NCI-H1092 (cell line): ENCODE measurements at places on chromosomes 13 and 19.

GRCh38 chr19:33938821-33939220, 142.2 kb downstream of the KCTD15 start:
- DNase-seq, result no peak

DNA sequence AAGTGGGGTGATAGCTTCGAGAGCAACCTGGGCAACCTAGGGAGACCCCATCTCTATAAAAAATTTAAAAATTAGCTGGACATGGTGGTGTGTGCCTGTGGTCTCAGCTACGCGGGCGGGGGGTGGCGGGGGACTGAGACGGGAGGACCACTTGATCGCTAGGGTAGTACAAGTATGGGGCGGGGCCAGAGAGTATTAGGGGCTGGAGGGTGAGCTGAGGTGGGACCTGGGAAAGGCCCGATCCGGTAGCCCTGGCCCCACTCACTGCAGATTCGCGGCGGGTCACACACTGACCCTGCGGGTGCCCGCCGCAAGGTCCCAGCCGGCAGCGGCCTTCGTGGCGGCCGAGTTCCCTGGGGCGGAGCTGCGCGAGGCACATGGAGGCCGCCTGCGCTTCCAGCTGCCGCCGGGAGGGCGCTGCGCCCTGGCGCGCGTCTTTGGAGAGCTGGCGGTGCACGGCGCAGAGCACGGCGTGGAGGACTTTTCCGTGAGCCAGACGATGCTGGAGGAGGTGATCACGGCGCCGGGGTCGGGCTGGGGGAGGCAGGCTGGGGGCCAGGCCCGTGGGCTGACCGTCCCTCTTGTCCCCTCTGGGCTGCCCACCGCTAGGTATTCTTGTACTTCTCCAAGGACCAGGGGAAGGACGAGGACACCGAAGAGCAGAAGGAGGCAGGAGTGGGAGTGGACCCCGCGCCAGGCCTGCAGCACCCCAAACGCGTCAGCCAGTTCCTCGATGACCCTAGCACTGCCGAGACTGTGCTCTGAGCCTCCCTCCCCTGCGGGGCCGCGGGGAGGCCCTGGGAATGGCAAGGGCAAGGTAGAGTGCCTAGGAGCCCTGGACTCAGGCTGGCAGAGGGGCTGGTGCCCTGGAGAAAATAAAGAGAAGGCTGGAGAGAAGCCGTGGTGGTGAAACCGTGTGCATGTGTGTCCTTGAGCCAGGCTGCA, 2.0 kb upstream of the ARHGAP45 start:
- no peak for DNase-seq

GRCh38 chr19:46722421-46723022, 5.6 kb upstream of the PRKD2 start:
- DNase-seq, result no peak

DNA sequence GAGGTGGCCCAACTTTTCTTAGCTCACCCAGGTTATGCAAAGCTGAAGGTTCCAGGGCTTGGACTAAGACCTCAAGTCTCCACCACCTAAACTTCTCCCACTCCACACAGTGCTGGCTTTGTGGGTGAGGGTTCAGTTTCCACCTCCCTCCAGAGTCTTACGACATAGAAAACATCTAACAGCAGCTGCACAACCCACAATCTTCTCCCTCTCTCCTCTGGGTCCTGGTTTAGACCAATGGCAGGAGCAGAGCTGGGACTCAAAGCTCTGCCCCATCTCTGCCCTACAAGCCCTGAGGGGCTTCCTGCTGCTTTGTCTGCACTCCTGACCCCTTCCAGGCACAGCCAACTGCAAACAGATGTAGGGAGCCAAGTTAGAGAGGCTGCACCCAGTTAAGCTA, 16.0 kb downstream of the IRGC start:
- DNase-seq, result no peak

GRCh38 chr19:33812388-33813330, 16.0 kb downstream of the KCTD15 start:
- DNase-seq, result no peak

DNA sequence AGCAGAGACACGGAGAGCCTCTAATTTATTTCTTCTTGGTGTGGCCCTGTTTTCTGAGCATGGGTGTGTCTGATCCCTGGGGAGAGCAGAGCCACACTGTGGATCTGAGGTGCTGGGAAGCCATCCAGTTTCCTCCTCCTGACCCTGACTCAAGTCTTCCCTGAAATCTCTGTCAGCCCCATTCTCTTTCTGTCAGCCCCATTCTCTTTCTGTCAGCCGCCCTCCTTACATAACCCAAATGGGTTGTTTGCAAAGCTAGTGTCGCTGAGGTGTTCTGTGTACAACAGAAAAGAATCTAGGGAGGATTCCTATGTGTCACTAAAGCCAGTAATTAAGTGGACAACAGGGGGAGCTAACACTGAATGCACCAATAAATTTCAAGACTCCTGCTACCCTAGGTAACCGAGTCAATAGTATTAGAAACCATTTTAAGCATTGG, 50.2 kb downstream of the LRCH1 start:
- no peak for DNase-seq

DNA sequence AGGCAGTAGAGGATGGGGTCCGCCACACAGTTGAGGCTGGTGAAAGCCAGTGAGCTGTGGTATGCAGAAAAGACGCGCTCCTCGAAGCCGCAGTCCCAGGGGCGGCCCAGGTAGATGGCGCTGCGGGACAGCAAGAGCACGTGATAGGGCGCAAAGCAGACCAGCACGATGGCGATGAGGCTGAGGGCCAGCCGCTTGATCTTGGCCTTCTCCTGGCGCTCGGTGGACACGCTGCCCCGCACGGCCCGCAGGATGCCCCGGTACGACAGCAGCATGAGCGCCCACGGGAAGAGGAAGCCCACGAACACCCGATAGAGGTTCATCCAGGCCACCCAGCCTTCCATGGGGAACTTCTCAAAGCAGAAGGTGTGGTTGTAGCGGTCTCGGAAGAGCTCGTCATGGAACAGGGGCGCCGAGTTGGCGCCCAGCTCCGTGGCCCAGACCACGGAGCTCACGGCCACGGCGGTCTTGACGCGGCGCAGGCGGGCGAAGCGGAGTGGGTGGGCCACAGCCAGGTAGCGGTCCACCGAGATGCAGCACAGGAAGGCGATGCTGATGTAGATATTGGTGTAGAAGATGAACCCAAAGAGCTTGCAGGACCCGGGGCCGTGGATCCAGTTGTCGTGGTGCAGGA, 6.5 kb upstream of the OPA3 start:
- peak; percentile 31 for DNase-seq

DNA sequence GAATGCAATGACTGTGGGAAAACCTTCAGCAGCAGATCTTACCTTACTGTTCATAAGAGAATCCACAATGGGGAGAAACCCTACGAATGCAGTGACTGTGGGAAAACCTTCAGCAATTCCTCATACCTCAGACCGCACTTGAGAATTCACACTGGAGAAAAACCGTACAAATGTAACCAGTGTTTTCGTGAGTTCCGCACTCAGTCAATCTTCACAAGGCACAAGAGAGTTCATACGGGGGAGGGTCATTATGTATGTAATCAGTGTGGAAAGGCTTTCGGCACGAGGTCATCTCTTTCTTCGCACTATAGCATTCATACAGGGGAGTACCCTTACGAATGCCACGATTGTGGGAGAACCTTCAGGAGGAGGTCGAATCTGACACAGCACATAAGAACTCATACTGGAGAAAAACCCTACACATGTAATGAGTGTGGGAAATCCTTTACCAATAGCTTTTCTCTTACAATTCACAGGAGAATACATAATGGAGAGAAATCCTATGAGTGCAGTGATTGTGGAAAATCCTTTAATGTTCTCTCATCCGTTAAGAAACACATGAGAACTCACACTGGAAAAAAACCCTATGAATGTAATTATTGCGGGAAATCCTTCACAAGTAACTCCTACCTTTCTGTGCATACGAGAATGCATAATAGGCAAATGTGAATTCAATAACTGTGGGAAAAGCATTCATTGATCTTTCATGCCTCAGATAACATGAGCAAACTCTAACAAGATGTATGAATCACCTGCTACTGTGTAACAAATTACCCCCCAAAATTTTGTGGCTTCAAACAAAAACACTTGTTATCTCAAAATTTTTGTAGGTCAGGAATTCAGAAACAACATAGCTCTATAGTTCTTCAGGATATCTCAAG, 13.8 kb downstream of the ZNF557 start:
- DNase-seq, result no peak

DNA sequence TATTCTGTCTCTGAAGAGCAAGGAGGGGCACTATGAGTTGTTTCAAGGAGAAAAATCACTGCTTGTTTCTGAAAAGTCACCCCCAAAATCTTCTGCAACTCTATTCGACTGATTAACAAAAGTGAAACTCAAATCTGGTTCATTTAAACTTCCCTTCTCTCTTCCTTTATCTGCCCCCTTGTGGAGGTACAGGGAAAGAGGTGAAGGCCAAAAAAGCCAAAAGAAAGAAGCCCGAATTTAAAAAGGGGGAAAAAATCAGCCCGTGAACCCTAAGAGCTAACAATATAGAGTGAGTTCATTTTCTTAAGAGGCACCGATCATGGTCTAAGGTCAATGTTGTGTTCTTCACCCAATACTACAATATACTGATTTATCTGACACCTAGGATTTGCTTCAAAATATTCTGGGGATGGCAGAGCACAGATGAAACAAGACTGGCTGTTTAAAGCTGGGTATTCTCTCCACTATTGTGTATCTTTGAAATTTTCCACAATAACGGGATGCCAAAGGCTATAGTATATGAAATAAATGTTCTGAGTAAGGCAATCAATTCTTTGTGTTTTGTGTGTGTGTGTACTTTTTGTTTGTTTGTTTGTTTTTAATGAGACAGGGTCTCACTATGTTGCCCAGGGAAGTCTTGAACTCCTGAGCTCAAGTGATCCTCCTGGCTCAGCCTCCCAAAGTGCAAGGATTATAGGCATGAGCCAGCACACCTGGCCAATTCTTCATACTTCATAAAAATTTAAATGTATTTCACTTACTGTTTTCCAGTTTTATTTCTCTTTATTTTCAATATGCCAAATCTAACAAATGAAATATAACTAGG, 55.0 kb upstream of the EEF1AKMT1 start:
- no peak for DNase-seq

DNA sequence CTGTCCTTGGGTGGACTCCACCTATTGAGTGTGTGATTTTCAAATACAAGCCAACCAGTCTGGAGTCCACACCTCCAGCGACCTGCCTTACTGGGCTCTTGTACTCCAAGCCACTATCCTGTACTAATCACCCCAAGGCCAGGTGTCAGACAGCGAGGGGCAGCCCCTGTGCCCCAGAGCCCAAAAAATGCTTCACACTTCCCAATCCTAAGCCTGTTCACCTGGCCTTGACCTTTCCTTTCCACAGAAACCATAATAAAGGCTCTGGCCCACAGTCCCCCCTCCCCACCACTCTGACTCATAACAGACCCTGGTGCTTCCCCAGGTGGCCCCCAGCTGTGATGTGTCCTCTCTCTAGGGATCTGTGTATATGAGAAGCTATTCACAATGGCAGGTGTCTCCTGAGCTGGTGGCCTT, 3.9 kb downstream of the CD209 start:
- no peak for DNase-seq

GRCh38 chr13:27137759-27138158, 33.9 kb downstream of the USP12 start:
- no peak for DNase-seq

DNA sequence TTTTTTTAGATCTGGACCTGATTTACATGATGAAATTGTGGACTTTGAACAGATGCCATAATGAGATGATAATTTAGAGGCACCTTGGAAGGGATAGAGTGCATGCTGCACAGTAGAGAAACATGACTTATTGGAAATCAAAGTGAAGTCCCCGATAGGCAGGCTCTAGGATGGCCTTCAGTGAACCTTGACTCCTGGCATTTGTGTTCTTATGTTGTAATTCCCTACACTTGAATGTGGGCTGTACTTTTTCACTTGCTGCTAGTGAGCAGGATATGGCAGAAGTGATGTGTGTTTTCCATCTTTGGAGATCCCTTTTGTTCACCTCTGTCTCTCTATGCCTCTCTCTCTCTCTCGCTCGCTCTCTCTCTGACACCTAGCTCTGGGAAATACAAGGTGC, 1614.6 kb downstream of the PCDH9 start:
- DNase-seq, result no peak

GRCh38 chr13:88294368-88294767, 623.2 kb downstream of the SLITRK5 start:
- no peak for DNase-seq

DNA sequence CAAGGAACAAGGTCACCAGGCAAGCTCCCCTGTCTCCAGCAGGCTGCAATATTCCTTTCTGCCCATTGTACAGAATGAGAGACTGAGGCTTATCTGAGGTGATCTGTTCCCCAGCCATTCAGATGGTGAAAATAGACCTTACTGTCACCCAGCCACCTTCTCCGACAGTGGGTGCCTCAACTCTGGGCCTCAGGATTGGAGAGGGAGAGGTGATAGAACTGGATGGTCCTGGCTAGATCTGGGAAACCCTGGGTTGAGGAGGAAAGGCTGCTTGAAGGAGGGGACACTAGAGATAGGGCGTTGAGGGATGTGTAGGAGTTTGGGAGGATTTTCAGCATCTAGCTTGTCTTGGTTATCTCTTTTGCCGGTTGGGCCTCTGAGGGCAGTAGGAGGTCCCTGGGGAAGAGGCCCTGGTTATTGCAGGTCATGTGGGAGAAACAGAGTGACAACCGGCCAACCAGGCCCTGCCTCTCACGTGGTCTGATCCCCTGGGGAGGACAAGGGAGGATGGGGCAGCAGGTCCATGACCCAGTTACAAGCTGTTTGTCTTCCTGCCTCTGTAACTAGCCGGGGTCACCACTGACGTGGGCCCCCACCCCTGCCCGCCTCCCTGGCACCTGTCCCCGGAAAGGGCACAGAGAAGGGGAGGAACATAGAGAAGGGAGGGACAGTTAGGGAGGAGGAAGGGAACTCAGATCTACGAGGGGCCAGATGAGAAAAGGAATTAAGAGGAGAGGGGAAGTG, 8.2 kb downstream of the NFIC start:
- no peak for DNase-seq

DNA sequence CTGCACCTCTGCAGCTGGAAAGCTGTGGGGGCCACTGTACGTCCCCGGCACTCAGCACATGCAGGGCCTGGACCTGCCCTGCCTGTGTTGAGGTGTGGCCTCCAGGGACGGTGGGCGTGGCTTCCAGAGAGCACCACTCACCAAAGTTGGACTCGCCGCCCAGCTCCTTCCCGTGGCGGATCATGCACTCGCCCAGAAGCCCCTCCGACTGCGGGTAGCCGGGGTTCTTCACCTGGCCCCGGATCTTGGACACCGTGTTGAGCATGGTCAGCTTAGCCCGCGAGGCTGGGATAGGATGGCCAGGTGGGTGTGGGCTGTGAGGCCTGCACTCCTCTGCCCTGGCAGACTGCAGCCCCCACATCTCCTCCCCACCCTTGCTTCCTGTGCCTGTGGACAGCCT, 22.0 kb downstream of the MPND start:
- DNase-seq, result no peak

GRCh38 chr13:107192289-107192688, 624.4 kb upstream of the ARGLU1 start:
- peak; percentile 34 for DNase-seq

GRCh38 chr19:16883522-16883921, 5.3 kb upstream of the F2RL3 start:
- DNase-seq, result no peak

DNA sequence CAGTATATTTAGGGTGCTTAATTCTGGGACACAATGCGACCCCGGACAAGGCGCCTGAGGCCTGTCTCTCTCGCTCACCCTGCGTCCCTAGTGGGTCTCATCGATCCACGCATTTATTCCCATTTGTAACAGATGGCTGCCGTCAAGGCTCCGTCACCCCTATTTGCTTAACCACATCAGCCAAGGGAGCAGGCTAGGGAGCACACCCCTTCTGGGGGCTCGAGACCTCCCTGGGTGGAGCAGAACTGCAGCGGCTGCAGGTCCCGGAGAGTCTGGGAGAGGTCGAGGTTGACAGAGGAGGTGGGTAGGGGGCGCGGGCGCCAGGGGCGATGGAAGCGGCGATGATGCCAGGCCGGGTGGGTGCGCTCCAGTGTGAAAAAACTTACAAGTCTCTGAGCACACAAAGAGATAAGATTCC, 507 bp downstream of the ALG5 start:
- peak; percentile 18 for DNase-seq
